ENCODE measurements at places on chromosomes 11 and 22.

- no peak for DNase-seq
Measured at GRCh38 chr11:32255841-32256240, 165.0 kb downstream of the RCN1 start.

GRCh38 chr11:45930951-45931570 is 8.6 kb downstream of the LARGE2 start:
- no peak for DNase-seq

- no peak for DNase-seq
Measured at GRCh38 chr22:49850959-49851802, 2.5 kb upstream of the ZBED4 start.

DNA sequence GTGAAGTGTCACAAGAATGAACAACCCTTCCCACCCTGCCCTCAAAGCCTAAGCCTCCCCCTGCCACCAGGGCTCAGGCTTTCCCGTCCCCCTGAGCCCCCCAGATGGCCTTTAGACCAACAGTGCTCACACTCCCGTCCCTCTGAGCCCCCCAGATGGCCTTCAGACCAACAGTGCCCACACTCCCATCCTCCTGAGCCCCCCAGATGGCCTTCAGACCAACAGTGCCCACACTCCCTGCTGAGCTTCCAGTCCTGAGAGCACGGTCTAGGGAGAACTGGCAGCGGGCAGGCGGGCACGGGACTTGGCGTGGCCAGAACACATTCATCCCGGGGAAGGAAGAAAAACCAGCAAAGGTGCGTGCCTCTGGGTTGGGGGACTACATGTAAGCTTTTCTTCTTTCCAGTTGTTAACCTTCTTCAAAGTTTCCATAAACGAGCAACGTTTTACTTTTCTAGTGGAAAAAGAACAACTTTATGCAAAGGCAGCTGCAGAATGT is 2.5 kb downstream of the MRGPRG start:
- no peak for DNase-seq

- DNase-seq, result no peak
Measured at GRCh38 chr11:12717851-12718291, 43.6 kb downstream of the TEAD1 start.

DNA sequence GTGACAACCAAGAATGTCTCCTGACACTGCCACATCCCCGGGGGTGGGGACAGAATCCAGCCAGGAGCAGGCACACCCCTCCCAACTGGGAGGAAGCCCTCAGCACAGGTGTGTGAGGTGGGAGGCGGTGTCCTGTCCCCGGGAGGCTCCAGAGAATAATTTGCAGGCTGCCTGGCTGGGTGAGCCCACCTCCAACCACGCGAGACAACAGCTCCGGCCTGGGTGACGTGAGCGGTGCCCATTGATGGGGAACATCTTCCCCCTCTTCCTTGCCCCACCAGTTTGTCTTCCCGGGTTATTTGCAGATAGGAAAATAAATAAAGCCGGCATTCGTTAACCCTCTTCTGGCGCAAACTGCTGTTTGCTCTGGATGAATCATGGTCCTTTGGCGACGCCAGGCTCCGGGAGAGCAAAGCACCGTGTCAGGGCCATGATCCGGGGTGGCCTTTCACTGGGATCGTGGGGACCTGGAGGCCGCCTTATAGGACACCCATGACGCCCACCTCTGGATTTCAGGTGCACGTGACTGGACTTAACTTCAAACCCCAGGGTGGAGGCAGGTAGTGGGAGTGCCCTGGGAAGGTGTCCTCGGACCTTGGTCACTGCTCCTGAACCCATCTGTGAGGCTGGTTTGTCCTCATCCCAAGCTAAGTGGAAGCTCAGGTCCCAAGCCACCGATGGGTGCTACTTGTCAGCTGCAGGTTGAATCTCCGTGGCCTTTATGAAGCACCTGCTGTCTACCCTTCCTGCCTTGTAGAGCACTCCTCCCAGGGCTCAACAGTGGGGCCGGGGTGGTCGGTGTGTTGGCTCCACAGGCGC is 13.9 kb downstream of the CCND1 start:
- DNase-seq, result no peak

DNA sequence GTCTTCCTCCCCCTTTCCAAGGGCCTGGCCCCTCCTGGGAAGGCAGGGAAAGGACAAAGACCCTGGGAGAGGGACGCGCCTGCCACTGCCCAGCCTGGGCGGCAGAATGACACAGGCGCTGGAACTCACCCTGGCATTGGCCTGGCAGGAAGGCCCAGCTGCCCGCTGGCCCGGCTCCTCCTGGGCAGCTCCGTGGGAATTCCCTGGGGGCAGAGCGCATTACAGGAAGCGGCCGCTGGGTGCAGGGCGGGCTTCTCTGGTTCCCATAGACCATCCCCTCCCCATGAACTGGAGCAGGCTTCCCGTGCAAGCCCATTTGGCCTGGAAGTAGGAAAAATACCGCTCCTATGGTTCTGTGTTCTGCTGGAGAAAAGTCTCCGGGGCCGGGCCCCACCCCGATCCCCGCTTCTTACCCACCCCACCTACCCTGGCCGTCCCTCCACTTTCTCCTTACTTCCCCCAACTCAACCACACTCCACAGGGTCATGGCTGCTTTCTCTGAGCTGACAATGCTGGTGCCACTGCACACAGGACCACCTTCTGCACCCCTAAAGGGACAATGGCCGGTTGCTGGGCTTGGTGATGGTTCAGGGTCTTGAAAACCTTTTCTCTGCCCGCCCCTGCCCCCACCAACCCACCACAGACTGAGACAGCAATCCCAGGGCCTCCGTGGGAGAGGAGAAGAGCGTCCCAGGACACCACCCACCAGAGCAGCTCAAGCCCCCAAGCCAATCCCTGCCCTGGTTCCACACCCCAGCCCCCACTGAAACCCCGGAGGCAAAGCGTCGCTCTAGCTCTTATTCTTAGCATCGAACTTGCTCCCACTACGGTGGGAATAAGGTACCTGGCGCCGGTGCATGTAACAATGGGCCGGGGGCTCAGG is 58.9 kb downstream of the LINC01488 start:
- no peak for DNase-seq

DNA sequence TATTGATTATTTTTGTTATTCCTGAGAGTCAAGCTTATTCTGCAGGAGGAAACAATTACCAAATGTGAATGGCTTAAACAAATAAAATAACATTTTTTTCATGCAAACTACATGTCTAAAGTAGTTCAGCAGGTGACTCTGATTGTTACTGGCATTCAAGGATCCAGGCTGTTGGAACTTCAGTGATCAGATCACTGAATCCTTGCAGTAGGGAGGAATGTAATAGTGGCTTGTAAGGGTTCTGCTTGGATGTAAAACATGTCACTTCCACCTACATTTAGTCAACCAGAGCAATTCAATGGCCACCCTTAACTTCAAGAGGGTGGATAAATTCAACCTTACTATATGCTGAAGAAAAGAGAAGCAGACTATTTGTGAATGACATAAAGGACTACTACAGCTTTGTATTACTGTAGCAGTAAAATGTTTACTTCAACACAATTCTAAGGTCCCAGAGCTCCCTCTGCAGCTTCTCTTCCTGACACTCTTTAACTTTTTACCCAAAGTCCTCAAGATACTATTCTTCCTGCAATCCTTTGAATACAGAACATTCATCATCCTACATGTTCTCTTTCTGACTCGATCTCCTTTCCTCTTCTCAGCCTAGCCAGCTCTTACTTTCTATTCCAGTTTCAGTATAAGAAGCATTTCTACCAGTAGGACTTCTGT is 284.0 kb downstream of the LRRC4C start:
- no peak for DNase-seq

DNA sequence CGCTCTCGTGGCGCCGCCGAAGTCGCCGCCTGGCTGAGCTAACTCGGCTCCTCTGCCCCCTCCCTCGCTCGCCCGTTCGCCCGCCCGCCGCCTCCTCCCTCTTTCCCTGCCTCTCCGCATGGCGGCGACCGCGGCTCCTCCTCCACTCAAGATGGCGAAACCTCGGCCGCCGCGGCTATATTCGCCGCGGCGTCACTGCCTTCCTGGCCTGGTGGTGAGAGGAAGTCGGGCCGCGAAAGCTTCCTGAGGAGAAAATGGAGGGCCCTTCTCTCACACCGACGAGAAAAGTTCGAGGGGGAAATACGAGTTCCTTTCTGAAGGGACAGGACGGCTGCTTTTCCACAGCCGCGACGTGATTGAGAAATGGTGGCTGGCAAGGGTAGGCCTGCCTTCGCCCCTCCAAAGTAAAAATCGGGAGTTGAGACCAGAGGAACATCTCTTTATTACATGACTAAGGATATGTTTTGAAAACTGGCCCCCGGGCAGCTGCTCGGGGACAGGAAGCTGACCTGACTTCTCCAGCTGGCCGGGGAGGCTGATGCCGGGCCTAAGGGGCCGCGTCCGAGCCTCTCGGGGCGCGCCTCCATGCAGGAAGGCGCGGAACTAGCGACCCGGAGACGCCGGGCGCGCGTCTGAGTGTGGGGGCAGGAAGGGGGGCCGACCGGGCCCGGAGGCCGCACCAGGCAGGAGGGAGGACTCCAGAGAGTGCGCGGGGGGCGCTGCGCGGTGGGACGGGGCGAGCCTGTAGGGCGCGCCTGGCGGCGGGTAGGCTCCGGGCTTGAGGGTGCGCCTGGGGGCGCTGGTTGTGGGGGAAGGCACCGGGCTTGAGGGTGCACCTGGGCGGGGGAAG is at the start of gene DDX6:
TSS of gene DDX6 (minus strand) at position 54 of the 850 bp plus-strand sequence. CDS start 4,913 bp downstream, outside the sequence.
- peak; percentile 88 for DNase-seq

- DNase-seq, result peak; percentile 6
Measured at GRCh38 chr11:88484873-88485621, 147.5 kb upstream of the CTSC start.

DNA sequence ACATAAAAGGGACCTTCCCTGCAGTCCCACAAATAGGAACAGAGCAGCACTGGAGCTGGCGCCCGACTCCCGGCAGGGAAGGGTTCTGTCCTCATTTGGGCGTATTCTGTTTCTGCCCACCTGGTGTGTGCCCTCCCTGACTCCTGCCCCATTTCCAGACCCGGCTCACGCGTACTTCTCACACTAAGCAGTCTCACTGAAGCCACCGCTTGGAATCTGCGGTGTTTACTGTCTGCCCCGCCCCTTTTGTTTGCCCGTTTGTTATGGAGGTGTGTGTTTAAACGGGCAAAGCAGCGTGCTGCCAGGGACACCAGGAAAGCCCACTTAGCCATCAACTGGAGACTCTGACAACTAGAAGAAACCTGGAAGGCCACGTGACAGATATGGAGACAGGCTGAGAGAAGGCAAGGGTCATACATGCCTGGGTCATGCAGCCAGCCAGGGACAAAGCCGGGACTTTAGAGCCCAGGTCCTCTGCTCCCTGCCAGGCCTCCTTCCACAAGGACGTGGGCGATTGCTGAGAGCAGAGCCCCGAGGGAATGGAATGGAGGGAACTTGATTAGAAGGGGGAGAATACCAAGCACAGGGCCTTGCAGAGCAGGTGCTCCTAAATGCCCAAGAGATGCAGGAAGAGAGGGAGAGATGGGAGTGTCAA is 8.7 kb upstream of the EFCAB6 start:
- no peak for DNase-seq

- DNase-seq, result no peak
Measured at GRCh38 chr11:77471558-77472193, 2.2 kb downstream of the PAK1 start.

GRCh38 chr11:92396133-92396532 is 171.5 kb downstream of the FAT3 start:
- DNase-seq, result no peak

GRCh38 chr11:78192223-78192719 is 3.6 kb downstream of the USP35 start:
- DNase-seq, result no peak

- no peak for DNase-seq
Measured at GRCh38 chr22:19607192-19608002, 83.2 kb upstream of the CLDN5 start.

- no peak for DNase-seq
Measured at GRCh38 chr11:1197431-1197885, 25.4 kb upstream of the MUC5B start.

DNA sequence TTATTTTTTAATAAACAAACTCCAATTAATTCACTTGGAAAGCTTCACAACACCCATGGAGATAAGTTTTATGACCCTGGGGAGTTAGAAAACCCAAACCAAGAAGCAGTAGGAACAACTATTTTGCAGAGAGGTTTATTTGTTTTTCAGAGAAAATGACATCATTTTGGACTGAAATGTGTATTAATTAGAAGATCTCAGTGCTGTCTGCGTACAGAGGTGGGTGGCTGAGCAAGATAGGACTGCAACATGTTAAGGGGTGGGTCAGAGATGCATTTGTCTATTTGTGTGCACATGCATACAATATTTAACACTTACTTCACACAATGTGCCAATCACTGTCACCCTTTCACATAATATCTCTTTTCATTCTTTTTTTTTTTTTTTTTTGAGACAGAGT is 1.1 kb downstream of the SCGB1A1 start:
- no peak for DNase-seq

- no peak for DNase-seq
Measured at GRCh38 chr11:131883332-131883731, 512.9 kb downstream of the NTM start.

- DNase-seq, result no peak
Measured at GRCh38 chr11:94938095-94939055, 35.0 kb downstream of the CWC15 start.

GRCh38 chr11:121448431-121448941 is 3.6 kb upstream of the SORL1 start:
- DNase-seq, result no peak

DNA sequence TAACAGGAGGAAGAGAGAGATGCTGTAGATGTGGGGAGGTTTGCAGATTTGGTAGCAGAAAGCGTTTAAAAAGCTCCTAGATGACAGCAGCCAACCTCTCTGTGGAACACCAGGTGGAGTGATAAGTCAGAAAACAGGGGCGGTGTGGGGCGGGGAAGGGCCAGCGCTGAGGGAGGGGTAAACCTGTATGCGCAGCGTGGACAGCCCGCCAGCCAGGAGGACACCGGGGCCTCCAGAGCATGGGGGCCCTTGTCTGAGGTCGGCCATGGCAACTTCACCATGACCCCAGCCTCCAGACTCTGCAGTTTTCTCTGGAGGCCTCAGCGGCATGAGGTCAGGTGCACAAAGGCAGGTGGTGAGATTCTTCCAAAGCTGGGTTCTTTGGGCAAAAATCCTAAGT is 423.7 kb downstream of the BRD1 start:
- DNase-seq, result no peak

DNA sequence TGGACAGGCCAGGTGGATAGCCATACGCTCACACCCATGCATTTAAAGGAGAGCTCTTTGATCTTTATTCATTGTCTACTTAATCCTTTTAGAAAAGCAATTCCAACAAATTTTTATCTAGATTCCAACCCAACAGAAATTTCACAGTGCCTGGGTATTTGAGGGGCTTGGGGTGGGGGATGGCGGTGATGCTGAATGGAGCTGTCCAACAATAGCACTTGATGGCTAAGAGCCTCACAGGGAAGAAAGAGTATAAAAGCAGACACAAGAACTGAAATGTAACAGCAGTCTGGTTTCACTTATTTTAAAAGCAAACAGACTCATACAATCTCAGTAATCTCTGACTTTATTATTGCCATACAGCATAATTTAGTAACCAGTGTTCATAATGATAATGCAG is 101.8 kb upstream of the SORL1-AS1 start:
- DNase-seq, result no peak

GRCh38 chr22:34913826-34914225 is 152.1 kb upstream of the ISX start:
- DNase-seq, result no peak

GRCh38 chr11:8205566-8205965 is 36.7 kb upstream of the RIC3 start:
- no peak for DNase-seq

GRCh38 chr22:17777005-17777716 is 2.9 kb upstream of the BID start:
- DNase-seq, result no peak
